A549 treated with AZD2906 at 1 μM for 4 hours (cell line): ENCODE measurements at places on chromosomes 6 and 20. TPM values are rescaled to one million over a fixed set of nuclear protein-coding genes. Genes with fewer than 3 reads are reported as not detected.

Gene CDH22
- 0.02 to 0.10 TPM (median 0.03 TPM) in 4 of 5 replicates, not detected in the other for total RNA-seq

Gene EPPIN
- total RNA-seq = not detected in 5 replicates

Gene HLA-DOB
- 0.05 to 0.14 TPM (median 0.12 TPM) in 4 of 5 replicates, not detected in the other for total RNA-seq

Gene SDC4
- 89.5 to 111 TPM (median 95.6 TPM) in 5 replicates for total RNA-seq

Gene MAP3K5
- total RNA-seq = 2.0 to 2.2 TPM (median 2.0 TPM) in 5 replicates

Gene TAF4
- total RNA-seq = 15.3 to 18.4 TPM (median 15.4 TPM) in 5 replicates

Gene LHFPL5
- 0.15 to 0.23 TPM (median 0.21 TPM) in 4 of 5 replicates, not detected in the other for total RNA-seq

Gene BANF2
- not detected in 5 replicates for total RNA-seq

Gene TCP11
- not detected in 5 replicates for total RNA-seq

Gene VSTM2L
- 20.6 to 33.5 TPM (median 26.8 TPM) in 5 replicates for total RNA-seq

Gene IFNGR1
- 38.7 to 50.4 TPM (median 39.5 TPM) in 5 replicates for total RNA-seq

Gene UNC93A
- total RNA-seq = not detected in 5 replicates

Gene NKX2-4
- not detected in 5 replicates for total RNA-seq

Gene ISM1
- 0.12 to 0.29 TPM (median 0.16 TPM) in 5 replicates for total RNA-seq

Gene RBM24
- total RNA-seq = 4.7 to 6.0 TPM (median 5.3 TPM) in 5 replicates

Gene SASH1
- 2.0 to 2.8 TPM (median 2.4 TPM) in 5 replicates for total RNA-seq

Gene AFDN
- 16.2 to 21.4 TPM (median 20.8 TPM) in 5 replicates for total RNA-seq

Gene TRAPPC3L
- not detected in 5 replicates for total RNA-seq

Gene B3GAT2
- 0.02 to 0.03 TPM (median 0.03 TPM) in 4 of 5 replicates, not detected in the other for total RNA-seq

Gene TNXB
- 0.48 to 0.71 TPM (median 0.56 TPM) in 5 replicates for total RNA-seq

Gene CDK19
- 4.5 to 6.2 TPM (median 5.6 TPM) in 5 replicates for total RNA-seq

Gene OR2H1
- not detected in 5 replicates for total RNA-seq

Gene SRSF12
- total RNA-seq = 1.2 to 2.3 TPM (median 1.9 TPM) in 5 replicates

Gene GFRA4
- not detected in 5 replicates for total RNA-seq

Gene LAMP5
- total RNA-seq = 0.07 to 0.08 TPM in 2 of 5 replicates, not detected in the others

Gene PNLDC1
- 0.05 to 0.13 TPM (median 0.05 TPM) in 3 of 5 replicates, not detected in the others for total RNA-seq

Gene SAMD5
- total RNA-seq = 0.37 to 0.55 TPM (median 0.49 TPM) in 5 replicates

Gene HLA-DMA
- total RNA-seq = 2.9 to 3.7 TPM (median 3.0 TPM) in 5 replicates

Gene CDKN1A
- total RNA-seq = 238 to 313 TPM (median 284 TPM) in 5 replicates

Gene PGC
- 0.09 to 0.38 TPM (median 0.16 TPM) in 5 replicates for total RNA-seq

Gene FAXC
- total RNA-seq = 5.9 to 7.8 TPM (median 6.1 TPM) in 5 replicates

Gene BCAS1
- total RNA-seq = 0.37 to 0.66 TPM (median 0.49 TPM) in 5 replicates

Gene HRH3
- total RNA-seq = 0.02 TPM in 1 of 5 replicates, not detected in the others

Gene RSPH9
- 0.15 to 0.27 TPM (median 0.17 TPM) in 5 replicates for total RNA-seq

Gene PDYN
- total RNA-seq = 0.03 TPM in 1 of 5 replicates, not detected in the others

Gene TP53TG5
- not detected in 5 replicates for total RNA-seq

Gene RBPJL
- total RNA-seq = not detected in 5 replicates

Gene HAO1
- total RNA-seq = not detected in 5 replicates

Gene OR2B6
- 0.10 TPM in 1 of 5 replicates, not detected in the others for total RNA-seq

Gene SLC22A7
- total RNA-seq = not detected in 5 replicates

Gene OPRM1
- total RNA-seq = not detected in 5 replicates

Gene ECT2L
- not detected in 5 replicates for total RNA-seq

Gene NCR2
- not detected in 5 replicates for total RNA-seq

Gene HLA-F
- total RNA-seq = 3.5 to 5.1 TPM (median 4.2 TPM) in 5 replicates

Gene SPACA1
- total RNA-seq = not detected in 5 replicates
